ENCODE measurements at places on chromosomes 7 and 10.

DNA sequence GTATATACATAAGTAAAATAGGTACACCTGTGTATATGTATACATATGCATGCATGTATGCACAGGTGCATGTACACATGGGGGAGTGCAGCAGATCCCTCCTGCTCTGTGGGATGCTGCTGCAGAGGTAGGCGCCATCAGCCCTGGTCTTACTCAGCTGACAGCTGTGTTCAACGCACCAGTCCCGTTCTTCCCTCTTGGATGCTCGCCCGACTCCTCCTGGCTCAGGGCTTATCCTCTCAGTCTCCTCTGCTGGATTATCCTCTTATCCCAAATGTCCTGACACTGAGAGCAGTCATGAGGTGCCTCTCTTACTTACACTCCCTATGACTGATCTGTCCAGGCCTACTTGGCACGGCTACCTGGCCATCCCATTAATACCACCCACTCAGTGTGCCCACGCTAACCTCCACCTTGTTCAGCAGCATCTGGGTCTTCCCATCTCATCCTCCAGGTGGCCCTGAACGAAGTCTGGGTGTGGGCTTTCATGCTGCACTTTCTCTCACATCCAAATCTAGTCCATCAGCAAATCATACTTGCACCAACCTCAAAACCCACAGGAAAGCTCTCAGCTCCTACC, 357.1 kb downstream of the TCERG1L start:
- no peak for ATAC-seq

GRCh38 chr10:54470324-54470631, 330.8 kb downstream of the PCDH15 start:
- no peak for ATAC-seq

GRCh38 chr7:37945336-37945735, 24.9 kb downstream of the EPDR1 start:
- no peak for ATAC-seq

DNA sequence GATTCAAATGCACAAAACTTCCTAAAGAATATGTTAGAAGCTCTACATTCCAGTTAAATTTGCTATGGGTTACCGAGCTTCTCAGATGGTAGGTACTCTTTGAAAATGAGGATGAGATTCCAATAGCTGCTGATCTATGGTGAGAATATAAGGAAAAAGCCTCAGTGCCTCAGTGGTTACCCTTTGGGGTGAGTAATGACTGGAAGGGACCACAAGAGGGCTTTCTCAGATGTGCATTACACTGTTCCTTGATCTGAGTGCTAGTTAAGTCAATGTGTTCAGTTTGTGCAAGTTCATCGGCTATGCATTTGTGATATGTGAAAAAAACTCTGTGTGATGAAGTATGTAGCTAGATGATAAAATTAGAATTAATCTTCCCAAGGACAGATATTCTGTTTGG, 3.5 kb downstream of the NRCAM start:
- peak; percentile 44 for ATAC-seq

GRCh38 chr7:110841840-110842545, 248.9 kb upstream of the LRRN3 start:
- no peak for ATAC-seq

DNA sequence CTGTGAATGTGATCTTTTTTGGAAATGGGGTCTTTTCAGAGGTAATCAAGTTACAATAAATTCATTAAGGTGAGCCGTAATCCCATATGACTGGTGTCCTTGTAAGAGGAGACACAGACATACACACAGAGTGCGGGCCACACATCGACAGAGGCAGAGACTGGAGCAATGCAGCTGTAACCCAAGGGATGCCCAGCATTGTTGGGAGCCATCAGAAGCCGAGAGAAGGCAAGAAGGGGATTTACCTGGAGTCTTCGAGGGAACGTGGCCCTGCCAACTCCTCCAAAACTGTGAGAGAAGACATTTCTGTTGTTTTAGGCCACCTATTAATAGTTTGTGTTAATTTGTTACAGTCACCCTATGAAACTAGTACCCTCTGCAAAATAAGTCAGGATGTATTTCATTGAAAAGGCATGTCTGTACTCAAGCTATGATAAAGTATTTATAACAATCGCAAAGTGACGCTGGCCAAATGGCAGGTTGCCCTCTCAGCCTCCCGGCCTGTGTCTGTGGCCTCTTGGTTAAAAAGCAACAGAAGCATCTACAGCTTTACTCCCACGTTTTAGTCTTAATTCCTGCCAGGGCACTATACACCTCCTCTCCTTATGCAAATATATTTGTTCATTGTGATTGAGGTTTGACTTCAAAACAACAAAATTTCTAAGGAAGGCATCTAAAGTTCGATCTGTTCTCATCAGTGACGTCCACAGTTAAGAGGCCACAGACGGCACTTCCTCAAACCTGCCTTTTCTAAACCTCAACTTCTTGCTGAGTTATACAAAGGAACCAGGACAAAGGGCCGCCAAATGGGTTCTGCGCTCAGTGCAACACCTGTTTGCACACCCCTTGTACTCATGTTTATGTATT, 46.8 kb downstream of the HIPK2 start:
- ATAC-seq = no peak

- ATAC-seq = no peak
These were observed 163.1 kb downstream of the ARHGAP12 start for GRCh38 chr10:31765541-31765940.

- ATAC-seq = no peak
These were observed 1.0 kb upstream of the CHN2 start for GRCh38 chr7:29193316-29194205.

DNA sequence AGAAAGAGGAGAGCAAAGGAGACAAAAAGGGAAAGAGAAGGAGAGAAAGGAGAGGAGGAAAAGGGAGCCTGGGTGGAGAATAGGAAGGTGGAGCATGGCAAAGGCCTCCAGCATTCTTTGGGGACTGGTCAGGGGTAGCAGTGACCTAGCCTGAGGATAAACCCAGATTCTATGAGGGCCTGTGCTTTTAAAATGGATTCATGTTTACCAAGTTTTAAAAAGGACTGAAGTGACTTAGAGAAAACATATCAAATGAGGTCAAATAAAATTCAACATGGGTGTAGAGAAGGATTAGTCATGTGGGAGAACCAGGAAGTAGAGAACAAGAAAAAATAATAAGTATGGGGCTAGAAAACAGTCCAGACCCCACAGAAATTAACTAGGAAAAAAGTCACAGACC, 20.7 kb downstream of the CREB3L2 start:
- ATAC-seq = no peak

DNA sequence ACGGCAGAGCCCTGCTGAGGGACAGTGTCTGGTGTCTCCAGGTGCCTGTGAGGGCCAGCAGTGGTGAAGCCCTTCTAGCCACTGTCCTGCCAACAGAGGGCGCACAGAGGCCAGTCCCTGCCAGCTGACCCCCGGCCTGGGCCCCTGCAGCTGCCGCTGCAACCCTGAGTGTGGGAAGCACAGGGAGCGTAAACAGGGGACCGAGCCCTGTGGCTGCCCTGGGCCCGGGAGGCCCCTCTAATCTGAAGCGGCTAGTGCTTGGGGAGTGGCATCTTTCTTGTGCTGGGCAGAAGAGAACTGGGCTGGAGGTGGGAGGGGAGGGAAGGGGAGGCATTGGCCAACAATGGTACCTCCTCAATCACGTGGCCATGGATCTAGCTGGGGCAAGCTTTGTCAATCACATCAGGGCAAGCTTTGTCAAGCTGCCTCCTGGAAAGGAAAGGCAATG, 34.6 kb downstream of the TRIM8 start:
- ATAC-seq = no peak

DNA sequence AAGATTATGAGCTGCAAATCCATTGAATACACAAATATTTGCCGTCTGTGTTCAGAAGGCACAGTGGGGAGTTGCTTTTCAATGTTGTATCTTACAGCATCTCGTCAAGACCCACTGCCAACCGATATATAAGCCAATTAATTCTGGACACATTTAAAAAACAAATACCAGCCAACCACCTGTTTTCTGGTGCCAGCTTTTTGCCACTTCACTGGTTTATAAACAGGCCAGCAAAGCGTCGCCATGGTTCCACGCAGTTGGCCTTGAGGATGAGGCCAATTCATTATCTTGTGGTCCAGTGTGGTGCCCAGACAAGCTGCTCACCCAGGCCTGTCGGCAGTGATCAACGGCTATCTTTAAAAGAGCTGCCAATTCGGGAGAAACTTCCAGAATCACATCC, 321.0 kb downstream of the TCERG1L start:
- ATAC-seq = no peak

DNA sequence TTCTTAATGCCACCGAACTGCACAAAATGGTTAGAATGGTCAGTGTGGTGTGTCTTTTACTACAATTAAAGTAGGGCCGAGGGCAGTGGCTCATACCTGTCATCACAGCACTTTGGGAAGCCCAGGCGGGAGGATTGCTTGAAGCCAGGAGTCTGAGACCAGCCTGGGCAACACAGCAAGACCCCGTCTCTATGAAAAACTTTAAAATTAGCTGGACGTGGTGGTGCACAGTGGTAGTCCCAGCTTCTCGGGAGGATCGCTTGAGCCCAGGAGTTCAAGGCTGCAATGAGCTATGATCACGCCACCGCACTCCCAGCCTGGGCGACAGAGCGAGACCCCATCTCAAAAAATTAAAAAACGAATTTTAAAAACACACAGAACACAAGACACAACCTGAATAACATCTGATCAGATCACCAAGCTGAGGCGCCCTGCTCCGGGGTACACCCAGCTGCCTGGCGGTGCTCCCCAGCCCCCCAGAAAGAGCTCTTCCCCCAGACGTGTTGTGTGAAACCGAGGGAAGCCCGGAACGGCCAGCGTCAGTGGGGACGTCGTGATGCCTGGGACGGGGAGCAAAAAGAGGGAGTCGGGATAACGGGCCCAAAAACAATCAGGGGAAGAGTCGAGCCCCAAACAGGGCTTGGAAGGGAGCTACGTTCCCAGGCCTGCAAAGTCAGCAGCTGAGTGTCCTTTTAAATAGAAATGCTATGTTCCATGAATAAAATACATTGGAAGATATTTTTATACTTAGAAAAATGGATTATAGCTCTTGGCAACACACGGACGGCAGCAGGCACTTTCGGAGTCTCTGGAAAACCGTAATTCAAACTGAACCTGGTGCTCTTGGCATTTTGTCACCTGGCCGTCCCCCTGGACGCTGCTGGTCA, 80.7 kb upstream of the PDGFA start:
- no peak for ATAC-seq

DNA sequence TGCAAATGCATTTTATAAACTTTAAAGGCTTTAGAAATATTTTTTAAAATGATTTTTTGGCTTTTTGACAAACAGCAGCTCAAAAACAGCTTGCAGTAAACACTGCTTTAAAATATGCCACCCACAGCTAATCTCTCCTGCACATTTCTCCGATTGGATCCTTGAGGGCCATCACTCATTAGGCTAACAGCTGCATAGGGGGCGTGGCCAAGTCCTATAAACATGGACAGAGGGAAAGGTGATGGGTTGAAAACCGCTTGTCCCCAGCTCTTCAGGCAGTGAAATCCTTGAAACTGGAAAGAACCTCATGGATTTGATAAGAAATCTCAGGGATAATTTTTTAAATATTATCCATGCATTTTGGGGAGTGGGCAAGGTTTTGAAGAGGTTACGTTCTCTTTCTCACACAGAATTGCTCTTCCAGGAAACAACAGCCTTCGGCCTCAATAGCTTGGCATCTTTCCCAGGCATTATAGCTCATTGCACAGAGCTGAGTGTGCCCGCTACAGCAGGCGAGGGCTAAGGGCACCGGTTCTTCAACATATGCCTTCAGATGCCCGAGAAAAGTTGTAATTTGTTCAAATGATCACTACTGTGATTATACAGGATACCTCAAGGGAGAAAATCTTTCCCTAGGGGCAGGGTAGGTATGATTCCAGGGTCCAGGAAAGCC, 1.7 kb downstream of the PLEKHS1 start:
- ATAC-seq = no peak

DNA sequence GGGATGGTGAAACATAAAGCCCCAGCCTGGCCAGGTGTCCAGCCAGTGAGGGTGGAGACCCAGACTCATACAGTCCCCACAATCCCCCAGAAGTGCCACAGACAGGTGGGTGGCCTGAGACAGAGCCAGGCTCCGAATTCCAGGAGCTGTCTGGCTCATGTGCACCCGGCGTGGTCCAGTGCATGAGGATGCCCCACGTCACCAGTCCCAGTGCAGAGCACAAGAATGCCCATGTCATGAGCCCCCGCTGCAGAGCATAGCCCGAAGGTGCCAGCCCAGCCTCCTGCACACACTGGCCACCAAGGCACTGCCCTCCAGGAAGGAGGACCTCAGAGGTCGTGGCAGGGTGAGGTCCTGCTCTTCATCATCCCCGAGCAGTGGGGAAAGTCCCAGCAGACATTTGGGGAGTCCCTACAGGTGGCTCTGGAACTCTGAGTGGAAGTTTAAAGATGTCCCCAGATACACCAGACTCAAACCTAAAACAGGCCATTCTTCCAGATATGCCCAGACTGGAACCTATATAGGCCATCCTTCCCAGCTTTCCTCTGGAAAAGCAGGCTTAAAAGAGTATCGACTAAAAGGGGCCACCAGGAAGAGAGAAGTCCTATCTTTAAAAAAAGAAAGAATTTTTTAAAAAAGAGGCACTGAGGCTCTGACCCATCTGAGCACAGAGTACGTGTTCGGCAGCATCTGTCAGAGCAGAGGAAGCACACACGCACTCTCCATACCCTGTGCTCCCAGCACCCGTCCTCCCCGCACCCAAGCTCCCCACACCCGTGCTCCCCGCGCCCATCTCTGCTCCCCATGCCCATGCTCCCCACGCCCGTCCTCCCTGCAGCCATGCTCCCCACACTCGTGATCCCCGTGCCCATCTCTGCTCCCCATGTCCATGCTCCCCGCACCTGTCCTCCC, 11.5 kb downstream of the DIP2C start:
- ATAC-seq = no peak

GRCh38 chr7:351681-352480, 61.9 kb downstream of the FOXL3 start:
- ATAC-seq = peak; percentile 64

GRCh38 chr10:121754666-121755065, 156.4 kb upstream of the FGFR2 start:
- ATAC-seq = peak; percentile 41

DNA sequence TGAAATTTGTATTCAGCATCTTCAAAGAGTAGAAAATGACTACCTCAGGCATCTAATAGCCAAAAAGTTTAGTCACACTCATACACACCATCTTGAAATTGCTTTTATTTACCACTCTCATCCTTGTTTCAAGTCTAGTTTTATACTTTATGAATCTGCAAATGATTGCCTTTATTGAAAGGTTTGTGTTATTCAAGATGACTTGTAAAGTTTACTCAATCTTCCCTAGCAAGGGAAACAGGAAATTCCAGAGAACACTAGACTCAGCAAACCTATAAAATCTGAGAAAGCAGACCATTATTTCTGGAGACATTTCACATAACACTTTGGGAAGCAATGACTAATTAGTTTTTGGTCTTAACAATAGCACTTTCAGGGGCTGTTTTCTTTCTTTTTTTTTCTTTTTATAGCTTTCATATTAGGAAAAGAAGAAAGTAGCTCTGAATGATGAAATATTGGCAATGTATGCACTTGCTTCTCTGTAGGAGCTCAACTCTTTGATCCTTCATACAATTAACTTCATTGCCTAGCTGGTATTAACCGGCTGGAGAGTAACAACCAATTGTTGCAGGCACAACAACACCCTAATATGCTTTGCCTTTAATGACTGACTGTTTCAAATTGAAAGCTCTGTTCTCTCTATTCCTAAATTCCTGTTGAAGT, 68.9 kb upstream of the HDAC9 start:
- ATAC-seq = no peak
